ENCODE measurements at places on chromosomes 4 and X.

- DNase-seq, result no peak
Measured at GRCh38 chr4:61580721-61581377, 380.7 kb downstream of the ADGRL3 start.

- no peak for DNase-seq
Measured at GRCh38 chrX:110012818-110013485, 10.0 kb downstream of the TMEM164 start.

DNA sequence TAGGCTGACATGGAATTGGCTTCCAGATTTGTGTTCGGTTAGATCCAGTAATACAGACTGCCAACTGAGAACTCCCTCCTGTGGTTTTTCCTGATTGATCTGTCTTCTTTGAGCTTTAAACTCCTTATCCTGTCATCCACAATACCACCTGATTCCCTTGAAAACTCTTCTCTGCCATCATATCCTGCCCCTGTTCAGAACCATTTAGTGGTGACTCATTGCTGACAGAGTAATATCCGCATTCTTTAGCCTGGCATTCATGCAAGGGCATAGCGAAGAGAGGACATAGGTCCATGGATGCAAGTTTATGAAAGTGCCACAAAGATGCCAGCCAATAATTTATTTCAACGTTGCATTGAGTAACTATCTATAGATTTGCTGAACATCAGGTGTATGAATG is 76.6 kb downstream of the ITIH6 start:
- no peak for DNase-seq

DNA sequence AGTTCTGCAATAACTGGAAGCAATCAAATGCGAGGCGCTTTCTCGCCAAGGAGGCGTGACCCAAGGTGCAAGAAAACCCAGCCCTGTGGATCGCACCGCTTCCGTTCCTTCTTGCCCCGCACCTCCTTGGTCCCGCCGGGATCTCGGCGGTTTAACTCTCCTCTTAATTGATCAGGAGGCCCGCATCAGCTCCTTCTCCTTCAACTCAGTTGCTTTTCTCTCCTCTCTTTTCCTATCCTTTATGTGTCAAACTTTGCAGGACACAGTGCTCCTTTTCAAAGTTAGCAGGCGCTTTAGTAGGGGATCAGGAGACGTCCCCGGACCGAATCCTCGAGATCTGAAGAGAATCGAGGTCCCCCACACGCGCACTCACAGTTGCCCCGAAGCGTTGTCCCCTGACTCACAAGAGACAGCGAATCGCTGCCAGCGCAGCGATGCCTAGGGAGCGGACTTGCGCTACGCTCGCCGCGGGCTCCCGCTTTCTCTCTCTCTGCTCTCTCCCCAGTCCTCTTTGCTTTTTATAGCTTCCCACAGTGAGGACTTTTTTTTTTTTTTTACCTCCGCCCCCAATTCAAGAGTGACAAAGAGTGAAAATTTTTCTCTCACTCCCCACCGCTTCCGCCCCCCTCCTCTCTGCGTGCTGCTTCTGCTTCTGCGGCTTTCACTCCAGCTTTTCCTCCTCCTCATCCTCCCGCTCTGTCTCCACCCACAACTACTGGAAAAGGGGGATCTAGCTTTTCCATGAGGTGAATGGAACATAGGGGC is at the start of gene DKK2:
Gene DKK2, minus strand, starts transcription at position 495 of the 765 bp plus-strand sequence. CDS start 722 bp downstream, outside the sequence.
- DNase-seq, result no peak

GRCh38 chr4:23269566-23269965 is 576.8 kb downstream of the GBA3 start:
- no peak for DNase-seq

GRCh38 chr4:3244002-3244401 is 5.0 kb upstream of the MSANTD1 start:
- no peak for DNase-seq

DNA sequence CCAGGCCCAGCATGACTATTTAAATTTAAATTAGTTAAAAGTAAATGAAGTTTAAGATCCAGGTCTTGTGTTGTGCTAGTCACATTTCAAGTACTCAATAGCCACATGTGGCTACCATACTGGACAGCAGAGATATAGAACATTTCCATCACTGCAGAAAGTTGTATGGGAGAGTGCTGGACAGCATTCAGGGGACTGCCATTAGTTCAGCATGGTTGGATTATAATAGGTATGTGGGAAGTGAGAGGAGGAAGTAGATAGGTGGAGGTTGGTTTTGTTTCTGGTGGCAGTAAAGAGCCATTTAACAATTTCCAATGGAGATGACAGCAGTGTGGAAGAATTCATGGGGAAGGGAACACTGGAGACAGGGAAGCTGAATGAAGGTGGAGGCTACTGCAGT is 42.1 kb downstream of the ERVMER34-1 start:
- no peak for DNase-seq

DNA sequence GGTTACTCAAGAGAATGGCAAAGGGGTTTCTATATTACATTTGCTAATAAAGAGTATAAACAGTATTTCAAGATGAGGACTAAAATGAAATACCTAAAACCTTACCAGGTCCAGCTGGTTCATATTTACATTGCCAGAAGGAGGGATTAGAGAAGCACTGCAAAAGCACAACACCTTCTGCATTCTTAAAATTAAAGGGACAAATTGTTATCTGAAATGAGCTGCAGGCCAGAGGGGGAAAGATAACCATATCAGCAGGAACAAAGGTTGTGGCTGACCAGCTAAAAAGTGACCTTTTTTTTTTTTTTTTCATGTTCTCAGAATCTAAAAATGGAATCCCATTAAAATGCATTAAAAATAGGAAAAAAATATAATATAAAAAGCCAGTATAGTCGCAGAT is 39.7 kb downstream of the AFF2 start:
- DNase-seq, result no peak

DNA sequence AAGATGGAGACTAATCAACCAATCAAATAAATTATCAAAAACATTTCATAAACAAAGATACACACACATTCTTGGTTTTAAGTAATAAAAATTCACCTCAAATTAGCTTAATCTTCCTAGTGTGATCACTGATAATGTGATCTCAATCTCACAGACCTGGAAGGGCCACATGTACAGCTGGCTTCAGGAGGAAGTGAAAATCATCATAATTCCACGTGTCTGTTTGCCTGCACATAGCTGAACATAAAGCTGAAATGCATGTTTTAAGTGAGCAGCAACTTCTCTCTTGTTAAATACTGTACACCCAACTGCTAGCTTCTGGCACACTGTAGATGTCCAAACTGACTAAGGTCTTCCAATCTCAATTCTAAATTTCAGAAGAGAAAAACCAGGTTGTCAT is 53.8 kb downstream of the ARHGAP6 start:
- no peak for DNase-seq

DNA sequence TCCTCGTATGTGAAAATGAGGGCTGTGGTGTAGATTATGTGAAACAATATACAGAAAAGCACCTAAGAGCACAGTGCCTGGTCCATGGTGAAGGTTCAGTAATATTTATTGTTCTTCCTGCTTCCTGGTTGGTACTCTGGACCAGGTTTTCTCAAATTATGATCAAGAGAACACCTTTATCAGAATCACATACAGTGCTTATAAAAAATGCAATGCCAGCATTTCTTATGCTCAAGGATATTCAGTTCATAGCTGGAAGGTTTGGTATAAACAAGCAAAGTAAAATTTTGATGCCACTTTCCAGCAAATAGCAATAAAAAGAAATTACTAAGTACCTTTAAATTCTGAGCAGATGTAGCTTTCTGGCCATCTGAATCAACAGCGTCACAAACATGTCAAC is 1412.4 kb downstream of the RPA4 start:
- no peak for DNase-seq

GRCh38 chrX:133681897-133682296 is 266.6 kb upstream of the GPC4 start:
- no peak for DNase-seq

- DNase-seq, result no peak
Measured at GRCh38 chr4:139556724-139557555, 921 bp upstream of the SETD7 start.

- no peak for DNase-seq
Measured at GRCh38 chr4:112523764-112524505, 8.0 kb upstream of the NEUROG2 start.

DNA sequence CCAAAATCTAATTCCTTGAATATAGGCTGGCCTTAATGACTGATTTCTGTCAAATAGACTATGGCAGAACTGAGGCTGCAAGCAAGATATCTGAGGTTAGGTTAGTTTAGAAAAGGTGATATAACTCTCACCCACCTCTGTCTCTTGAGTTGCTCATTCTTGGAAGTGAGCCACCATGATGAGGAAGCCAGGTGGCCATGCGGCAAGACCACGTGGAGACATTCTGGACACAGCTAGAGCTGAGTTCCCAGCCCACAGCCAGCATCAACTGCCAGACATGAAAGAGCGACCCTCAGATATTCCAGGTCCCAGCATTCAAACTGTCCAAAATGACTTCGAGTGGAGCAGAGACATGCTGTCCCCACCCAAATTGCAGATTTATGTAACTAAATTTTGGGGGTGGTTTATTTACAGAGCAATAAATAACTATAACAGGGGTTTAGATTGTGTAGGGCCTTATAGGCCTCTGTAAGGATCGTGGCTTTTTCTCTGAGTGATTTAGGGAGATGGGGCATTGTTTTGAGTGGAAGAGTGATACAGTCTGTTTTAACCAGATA is 33.7 kb downstream of the USP53 start:
- no peak for DNase-seq

DNA sequence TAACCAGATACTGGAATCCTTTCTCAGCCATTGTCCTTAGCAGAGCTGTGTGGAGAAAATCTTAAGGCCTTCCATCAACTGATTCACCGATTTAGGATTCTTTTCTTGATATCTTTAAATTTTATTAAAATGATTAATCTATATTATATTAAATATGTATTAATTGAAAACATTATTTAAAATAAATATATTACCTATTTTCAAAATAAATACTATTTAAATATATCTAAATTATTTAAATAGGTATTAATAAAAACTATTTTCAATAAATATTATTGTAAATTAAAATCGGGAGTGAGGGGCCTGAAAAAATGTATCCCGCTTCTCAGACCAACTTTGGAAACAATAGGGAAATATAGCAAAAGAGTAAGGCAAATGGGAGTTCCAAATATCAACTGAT is 94.0 kb upstream of the HPF1 start:
- DNase-seq, result no peak

- no peak for DNase-seq
Measured at GRCh38 chrX:54798137-54798536, at the start of gene ITIH6. TSS of gene ITIH6 (minus strand) at chrX:54798255. CDS start at chrX:54798210, 45 bp downstream.

DNA sequence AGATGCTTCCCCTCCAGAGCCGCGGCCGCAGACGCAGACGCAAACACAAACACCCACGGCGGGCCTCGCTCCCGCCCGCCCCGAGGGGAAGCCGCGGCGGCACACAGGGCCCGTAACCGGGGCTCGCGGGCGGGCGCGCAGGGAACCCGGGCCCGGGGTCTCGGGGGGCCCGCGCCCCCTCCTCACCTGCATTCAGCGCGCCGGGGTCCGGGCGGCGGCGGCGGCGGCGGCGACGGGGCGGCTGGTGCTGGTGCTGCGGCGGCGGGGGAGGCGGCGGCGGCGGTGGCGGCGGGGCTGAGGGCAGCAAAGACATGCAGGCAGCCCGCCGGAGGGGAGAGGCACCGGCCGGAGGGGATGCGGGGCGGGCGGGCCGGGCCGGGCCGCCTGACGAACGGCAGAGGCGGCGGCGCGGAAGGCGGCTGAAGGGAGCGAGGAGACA is 255 bp upstream of the CNOT6L start:
- DNase-seq, result no peak

DNA sequence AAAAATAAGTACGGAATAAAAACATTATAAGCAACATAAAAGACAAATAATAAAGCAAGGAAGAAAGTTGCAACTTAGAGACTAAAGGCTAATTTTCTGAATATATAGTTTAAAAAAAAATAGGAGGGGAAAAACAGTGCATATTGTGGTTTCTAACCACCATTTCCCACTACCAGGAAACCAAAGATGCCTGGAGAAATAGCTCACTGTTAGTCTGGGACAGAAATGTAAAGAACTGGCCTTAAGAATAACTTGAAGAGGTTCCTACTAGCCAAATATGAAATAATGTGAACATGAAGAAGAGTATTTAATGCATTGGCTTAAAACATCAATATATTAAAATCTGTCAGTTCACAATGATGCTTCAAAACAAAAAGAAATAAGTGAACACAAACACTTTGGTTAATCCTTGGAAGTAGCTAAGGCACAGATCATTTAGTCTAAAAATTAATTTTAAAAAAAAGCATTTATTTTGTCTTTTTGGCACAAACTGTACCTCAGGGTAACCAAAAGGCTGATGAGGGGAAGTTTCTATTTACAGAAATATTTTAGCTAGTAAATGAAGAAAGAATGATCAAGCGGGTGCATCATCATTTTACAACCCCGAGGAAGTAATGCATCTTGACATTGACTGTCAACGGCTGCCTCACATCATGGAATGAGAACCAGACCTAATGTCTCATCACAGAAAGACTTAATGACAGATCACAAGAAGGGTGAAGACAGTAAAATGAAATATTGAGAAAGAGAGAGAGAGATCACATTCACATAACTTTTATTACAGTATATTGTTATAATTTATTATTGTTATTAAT is 297.2 kb upstream of the LDB2 start:
- DNase-seq, result no peak

- no peak for DNase-seq
Measured at GRCh38 chrX:39427906-39428305, 626.6 kb downstream of the MID1IP1 start.

- no peak for DNase-seq
Measured at GRCh38 chr4:7410446-7410845, 24.3 kb downstream of the PSAPL1 start.

- no peak for DNase-seq
Measured at GRCh38 chr4:69484011-69484410, 11.7 kb downstream of the UGT2B4 start.

DNA sequence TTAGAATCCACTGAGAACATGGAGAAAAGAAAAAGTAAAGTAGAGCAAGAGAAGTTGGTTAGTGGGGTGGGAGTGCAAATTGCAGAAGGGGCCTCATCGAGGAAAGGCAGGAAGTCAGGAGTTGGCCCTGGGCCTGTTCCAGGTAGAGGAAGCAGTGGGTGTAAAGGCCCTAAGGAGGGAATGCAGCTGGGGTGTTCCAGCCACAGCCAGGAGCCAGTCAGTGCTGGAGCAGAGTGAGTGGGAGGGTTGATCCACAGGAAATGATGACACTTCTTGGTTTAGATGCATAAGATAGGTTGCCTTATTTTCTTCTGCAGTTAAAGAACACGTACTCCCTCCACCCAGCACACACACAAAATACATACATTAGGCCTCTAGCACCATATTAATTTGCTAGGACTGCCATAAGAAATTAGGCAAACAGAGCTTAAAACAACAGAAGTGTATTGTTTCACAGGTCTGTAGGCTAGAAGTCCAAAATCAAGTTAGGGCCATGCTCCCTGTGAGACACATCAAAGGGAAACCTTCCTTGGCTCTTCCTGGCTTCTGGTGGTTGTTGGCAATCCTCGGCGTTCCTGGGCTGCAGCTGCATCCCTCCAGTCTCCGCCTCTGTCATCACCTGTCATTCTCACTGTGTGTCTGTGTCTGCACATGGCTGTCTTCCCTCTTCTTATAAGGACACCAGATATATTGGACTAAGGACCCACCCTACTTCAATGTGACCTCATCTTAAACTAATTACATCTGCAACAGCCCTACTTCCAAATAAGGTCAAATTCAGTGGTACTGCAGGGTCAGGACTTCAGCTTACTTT is 205.9 kb downstream of the AASDH start:
- no peak for DNase-seq

- DNase-seq, result no peak
Measured at GRCh38 chrX:126338916-126339315, 172.8 kb upstream of the DCAF12L2 start.

Data from cortex of kidney (tissue), 1 donor.